ENCODE measurements at places on chromosomes 1 and 21.

DNA sequence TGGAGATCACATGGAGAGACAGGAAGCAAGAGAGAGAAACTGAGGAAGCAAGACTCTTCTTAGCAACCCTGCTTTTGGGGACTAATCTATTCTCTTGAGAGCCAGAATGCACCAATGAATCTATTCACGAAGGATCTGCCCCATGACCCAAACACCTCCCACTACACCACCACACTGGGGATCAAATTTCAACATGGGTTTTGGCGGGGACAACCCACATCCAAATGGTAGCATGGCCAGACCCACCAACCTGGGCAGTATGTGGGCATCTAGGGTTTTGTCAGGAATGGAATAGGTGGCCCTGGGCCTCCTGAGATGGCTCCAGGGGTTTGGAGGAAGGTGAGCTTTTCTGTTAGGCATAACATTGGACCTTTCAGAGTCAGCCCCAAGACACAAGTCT, 33.7 kb downstream of the NENF start:
- no peak for DNase-seq

GRCh38 chr1:167453123-167453522, 65.2 kb downstream of the CD247 start:
- no peak for DNase-seq

DNA sequence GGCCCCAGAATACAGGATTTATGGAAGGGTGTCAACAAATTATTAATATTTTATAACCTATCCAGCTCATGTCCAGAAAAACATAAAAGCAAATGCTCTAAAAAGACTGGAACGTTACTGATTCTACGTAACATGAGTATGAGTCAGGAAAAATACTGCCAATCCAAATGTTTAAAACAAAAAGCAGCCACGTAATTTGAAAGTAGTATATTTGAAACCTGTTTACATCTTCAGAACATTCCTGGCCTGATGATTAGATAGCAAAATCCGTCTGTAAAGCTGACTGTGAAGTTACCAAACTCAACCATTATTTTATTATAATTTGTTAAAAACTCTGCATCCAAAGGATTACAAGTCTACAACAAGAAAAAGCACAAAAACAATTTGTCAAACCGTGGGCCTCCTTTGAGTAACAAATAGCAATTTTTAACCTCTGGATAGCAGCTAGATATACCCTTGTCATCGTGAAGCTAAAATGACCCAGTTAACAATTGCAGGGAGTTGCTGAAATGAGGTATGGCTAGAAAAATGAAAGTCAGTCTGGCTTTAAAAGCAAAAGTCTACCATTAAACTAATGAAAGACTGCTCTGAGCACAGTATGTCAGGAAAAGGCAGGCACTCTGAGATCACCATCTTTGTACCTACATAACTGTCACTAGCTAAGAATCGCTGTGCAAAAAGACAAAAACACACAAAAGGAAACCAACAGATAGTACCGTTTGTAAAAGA, 1.2 kb downstream of the UBR4 start:
- no peak for DNase-seq

GRCh38 chr1:9093581-9093980, 24.1 kb upstream of the SLC2A5 start:
- no peak for DNase-seq

GRCh38 chr1:76876655-76877395, 9.5 kb downstream of the ST6GALNAC5 start:
- DNase-seq, result no peak
